ENCODE measurements at places on chromosomes 3 and 15.

DNA sequence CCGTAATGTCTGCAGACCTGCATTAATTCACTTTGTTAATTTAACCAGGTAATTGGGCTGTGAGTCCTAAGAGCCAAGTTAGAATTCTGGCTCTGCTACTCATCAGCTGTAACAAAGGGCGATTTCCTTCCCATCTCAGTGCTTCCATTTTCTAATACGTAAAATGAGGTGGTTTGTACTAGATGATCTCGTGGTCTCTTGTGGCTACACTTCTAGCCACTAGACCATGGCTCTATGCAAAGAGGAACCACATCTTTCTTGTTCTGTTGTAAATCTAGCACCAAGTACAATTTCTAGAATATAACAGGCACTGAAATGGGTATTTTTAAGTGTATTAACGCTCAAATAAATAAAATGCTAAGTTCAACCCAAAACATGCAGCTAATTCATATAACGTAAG is 174.4 kb upstream of the THBS1 start:
- no peak for DNase-seq

DNA sequence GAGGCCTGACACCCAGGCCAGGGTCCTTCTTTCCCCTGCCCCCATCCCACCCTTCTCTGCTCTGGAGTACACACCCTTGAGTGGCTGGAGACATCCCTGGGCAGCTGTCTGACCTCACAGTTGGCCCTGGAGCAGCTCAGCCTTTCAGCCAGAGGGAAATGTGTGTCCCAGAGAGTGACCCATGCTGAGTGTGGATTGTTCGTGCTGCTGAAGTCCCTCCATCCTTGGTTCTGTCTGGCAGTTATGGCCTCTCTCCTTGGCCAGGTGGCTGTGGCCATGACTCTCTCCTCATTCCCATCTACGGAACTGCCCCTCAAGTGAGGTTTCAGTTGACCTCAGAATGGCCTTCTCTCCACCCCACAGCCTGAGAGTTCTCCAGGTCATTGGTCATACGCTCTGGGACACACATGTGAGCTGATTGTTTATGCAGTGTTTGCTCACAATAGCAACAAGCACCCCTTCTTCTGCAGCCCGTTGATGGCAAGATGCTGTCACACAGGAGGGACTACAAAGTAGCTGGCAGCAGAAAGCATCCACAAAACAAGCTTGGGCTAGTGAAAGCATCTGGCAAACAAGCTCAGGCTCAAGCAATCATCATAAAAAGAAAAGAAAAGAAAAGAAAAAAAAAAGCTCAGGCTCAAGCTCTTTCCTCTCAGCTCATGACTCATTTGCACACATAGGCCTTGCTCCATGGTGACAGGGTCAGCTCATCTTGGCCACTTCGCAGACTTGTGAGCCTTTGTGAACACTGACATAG is 55.3 kb upstream of the ITGA11 start:
- DNase-seq: no peak

- DNase-seq: no peak
Measured at GRCh38 chr15:72289597-72290325, 17.4 kb upstream of the PARP6 start.

DNA sequence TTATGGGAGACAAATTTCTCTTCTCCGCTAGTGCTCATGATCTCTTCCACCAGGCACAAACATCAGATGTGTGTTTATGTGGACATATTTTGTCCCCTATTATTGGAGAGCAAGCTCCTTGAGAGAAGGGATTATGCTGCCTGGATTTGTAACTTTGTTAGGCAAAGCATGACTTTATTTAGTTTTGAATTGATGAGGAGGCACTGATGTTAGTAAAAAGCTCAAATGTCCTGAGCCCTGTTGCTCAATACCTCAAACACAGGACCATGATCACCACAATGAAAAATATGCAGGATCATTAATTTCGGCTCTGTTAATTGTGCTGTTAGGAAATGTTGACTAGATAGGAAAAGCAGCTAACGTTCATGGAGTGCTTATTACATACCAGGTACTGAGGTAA is 29.1 kb downstream of the SCG5 start:
- no peak for DNase-seq

DNA sequence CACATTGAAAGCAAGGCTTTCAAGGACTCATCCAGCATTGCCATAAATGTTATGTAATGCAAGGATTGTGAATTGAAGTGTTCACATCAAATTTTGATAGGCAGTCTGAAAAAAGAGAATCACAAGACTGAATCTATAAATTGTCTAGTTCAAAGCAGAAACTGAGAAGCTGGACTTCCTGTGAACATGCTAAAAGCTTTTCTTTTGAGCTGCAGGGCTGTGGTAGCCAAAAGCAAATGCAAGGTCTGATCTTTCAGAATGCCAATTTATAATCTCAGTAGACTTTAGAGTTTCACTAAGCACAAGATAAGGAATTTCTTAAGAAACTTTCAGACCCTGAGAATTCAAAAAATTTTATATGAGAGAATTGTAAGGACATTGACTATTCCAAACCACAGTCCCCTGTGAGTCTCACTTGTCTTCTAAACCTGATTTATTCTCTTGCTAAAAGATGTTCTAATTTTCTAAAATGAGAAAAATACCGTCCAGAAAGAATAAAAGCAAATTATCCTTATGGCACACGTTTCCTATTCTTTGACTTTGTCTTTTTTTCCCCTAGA is 1700.3 kb downstream of the OTOL1 start:
- DNase-seq: no peak

DNA sequence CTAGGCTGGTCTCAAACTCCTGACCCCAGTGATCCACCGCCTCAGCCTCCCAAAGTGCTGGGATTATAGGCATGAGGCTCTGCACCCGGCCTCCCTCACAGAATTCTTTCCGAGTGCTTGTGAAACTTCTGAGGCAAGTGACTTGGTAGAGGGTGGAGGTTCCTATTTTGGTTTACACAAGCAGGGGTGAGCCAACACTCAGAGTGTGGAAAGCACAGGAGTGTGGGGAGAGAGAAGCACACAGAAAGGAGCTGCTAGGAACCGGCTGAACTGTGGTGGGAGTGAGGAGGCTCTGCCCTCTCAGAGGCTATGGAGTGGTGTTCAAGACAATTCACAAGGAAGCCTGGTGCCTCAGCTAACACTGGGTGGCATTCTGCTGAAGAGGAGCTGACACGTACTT is 7.7 kb downstream of the CAPN3 start:
- DNase-seq: no peak

DNA sequence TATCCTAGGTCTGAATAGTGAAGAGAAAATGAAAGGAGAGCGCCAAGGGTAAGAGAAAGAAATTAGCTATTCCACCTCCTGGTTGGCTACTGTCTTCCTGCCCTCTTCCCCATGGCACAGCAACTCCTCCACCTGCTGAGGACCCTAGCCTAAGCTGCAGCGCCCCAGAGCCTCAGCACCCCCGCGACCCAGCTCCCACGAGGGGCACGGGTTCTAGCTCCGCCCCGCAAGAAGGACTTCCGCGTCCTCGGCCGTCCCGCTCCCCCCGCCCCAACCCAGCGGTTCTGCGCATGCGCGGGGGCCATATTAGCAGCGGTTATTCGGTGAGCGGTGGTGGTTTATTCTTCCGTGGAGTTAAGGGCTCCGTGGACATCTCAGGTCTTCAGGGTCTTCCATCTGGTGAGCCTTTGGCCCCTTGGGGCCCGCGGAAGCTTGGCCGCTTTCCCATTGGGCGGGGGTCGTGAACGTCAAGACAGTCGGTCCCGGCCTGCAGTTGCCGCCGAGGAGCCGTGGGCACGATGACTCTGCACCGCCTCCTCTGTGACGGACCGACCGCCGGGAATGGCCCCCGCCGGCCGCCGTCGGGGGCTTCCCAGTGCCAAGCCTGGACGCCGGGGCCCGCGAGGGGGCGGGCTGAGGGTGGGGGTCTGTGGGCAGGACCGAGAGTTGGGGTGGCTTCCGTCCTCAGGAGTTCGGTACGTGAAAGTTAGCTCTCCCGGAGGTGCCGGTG is at the start of gene PSMA4:
PSMA4 (plus strand) TSS at position 304 of the 730 bp plus-strand sequence. CDS start 1,484 bp downstream, outside the sequence.
- peak; percentile 69 for DNase-seq
